ENCODE measurements at places on chromosomes 7 and 10.

DNA sequence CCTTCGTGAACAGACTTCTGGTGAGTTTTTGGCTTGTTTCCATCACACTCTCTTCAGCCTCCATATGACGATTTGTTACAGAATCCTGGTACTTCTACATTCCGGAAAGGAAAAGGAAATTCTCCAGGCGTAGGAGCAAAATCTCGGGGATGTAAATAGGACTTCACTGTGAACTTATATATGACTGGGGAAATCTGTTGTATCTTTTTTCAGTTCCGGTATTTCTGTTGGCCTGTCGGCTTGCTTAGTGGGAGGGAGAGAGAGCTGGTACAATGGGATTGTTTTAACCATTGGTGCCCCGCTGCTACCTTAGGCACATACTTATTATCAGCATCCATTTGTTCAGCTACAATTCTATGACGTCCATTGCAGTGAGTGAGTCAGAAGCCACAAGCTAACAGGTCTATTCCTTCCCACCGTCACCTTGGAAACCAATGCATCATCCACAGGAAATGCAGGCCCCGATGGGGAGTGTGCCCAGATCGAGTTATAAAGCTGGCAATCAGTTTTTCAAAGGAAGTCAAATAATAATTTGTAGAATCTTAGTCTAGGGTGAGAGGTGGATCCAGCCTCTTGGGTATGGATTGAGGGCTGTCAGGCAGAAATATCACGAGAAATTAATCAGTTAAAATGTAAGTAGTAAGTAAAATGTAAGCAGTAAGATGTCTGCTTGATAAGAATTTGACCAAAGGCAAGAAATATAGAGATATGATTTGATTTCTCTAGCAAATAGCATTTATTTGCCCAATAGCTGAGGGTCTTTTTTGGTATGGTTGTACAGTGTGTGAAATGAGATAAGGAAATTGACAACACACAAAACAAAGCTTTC lies 92.0 kb upstream of the MKLN1 start:
- no peak for DNase-seq

DNA sequence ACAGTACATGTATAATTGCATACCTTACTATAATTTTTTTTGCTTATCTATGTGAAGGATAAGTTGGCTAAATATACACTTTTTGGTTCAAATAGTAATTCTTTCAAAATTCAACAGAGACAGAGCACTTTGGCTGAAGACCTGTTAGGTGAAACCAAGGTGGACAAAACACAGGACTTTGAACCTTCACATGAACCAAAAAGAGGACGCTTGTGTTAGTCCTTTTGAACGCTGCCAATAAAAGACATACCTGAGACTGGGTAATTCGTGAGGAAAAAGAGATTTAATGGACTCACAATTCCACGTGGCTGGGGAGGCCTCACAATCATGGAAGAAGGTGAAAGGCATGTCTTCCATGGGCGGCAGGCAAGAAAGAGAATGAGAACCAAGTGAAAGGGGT lies 4.7 kb upstream of the AGMO start:
- DNase-seq, result no peak

DNA sequence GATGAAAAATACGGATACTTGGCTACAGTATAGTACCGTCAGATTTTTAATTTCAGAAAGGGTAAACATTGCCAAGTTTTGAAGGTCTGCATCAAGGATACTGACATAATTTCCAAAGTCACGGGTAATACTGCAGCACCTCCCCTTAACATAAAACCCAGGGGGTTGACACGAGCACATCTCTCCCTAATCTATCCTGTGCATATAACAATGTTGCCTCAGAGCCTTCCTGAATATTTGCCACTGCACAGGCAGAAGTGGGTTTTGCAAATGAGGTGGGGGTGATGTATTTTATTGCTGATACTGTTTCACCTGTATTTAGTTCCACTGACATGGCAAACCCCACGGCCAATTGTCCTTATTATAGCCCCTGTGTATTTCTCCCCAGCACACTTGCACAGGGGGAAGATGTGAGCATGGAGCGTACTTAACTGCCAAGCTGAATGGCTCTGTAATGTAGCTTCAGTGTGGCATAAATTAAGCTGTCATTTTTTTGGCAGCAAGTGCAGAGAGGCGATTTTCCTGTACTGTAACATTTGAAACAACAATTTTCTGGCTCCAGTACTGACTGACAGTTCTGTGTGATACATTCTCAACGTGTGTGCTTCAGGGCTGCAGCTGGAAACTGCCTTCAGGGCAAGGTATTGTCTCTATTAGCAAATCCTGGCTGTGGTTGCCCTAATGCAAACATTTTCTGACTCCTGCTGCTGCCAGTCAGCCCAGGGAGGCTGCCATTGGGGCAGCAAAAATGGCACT lies 299.6 kb upstream of the SP4 start:
- DNase-seq, result no peak

GRCh38 chr7:107501593-107501992 lies 31.7 kb downstream of the GPR22 start:
- DNase-seq, result peak; percentile 40

GRCh38 chr7:105320896-105321295 lies 67.8 kb downstream of the SRPK2 start:
- DNase-seq, result no peak

Data from testis (tissue), 5 donors.